ENCODE measurements at places on chromosomes 3 and 15. TPM values are rescaled to one million over a fixed set of nuclear protein-coding genes. Genes with fewer than 3 reads are reported as not detected.

- peak; percentile 72 for DNase-seq
Observed at GRCh38 chr3:50121072-50122032, 32.6 kb downstream of the RBM5 start.

The IGDCC3 gene
- not detected for total RNA-seq

The EIF1B gene
- 289 TPM for total RNA-seq

- no peak for DNase-seq
Observed at GRCh38 chr15:65134538-65134937, 930 bp upstream of the PDCD7 start.

The COLQ gene
- total RNA-seq, result 12.2 TPM

DNA sequence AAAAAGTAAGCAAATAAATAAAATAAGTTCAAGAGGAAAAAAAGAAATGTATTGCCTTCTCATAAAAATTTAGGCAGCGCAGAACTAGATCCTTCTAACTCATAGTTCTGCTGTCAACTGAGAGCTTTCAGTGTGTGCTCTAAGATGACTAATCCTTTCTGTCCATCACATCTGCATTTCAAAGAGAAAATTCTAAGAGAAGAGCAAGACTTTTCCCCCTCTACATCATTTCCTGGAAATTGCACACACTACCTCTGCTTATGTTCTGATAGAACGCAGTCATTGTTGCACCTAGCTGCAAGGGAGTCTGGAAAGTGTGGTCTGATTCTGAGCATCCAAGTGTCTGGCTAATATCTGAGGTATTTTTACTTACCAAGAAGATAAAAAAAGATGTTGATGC lies 39.6 kb upstream of the SLCO3A1 start:
- no peak for DNase-seq

DNA sequence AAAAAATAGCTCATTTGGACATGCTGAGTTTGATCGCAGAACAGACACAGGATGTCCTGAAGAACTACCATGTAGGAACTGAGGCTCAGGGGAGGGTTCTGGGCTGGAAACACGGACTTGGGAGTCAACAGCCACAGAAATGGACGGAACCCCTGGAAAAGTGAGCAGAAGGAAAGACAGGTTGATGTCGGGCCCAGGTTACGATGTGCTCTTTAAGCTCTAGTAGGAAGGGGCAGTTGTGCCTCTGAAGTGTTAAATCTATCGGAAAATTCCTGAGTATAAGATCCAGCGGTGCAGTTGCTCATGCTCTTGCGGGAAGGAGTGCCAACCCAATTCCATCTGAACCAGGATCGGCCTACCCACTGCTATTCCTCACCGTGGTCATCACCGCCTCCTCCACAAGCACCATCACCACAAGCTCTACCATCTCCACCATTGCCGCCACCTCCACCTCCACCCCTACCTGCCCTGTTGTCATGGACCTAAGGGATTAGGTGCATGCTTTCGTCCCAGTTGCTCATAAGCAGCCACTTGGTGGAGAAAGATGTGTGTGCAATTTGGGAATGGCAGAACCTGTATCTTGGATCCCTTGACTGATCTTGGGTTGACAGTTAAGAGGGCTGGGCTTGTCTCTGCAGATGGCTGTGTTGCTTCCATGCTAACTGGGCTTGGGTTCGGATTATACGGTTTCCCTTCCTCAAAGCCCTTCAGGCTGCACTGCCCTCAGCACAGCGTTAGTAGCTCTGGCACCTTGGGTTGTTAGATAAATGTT lies 108.5 kb downstream of the ASB7 start:
- DNase-seq, result no peak

DNA sequence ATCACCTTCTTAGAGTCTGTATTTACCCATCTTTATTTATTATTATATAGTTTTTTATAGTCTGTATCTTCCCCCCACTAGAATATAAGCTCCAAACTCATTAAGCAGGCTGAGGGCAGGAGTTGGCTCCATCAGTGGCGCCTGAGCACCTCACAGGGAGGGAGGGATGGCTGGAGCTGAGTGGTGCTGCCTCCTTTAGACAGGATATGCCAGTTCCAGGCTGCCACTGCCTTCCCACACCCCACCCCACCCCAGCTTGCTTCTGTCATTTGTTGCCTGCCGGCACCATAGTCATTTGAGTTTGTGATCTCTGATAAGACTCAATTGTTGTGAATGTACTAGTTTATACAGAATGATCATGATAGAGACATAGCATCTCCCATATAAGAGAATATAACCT lies 85.5 kb downstream of the KLHL25 start:
- peak; percentile 48 for DNase-seq

- no peak for DNase-seq
Observed at GRCh38 chr15:57503051-57503702, 88.5 kb upstream of the MYZAP start.

- no peak for DNase-seq
Observed at GRCh38 chr15:80419546-80419945, 15.4 kb downstream of the ARNT2 start.

The GOLGA8T gene
- total RNA-seq, result 0.31 TPM

GRCh38 chr15:100328796-100329195 lies 13.0 kb downstream of the ADAMTS17 start:
- no peak for DNase-seq

The LSAMP gene
- total RNA-seq, result 18.2 TPM

- DNase-seq, result no peak
Observed at GRCh38 chr3:58948018-58948417, 101.8 kb downstream of the CFAP20DC start.

GRCh38 chr3:2783261-2783660 lies 326.9 kb downstream of the IL5RA start:
- no peak for DNase-seq

DNA sequence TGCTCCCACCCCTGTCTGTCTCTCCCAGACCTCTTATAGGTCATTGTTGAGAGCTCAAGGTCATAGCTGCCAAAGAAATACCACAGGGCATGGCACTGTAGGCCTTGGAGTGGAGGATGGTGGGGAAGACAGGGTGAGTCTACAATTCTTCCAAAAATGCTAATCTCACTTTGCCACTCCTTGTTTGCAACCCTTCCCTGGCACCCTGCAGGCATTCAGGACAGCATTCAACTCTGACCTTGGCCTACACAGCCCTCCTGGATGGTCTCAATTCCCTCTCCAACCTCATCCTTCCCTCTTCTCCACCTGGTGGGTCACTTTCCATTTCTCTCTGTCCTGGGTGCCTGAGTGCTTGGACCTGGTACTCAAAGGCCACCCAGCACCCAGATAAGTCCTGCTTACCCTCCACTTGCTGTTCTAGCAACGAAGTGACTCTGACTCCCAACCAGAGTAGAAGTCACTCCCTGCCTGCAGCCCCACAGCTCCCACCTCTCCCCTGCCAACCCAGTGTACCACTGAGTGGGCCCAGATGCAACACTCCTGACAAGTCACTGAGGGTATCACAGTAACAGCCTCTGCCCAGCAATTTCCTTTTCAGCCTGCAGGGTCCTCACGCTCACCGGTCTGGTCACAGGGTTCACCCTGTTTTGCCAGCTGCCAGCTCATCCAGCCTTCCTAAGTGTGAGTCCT lies 36.6 kb downstream of the AMOTL2 start:
- no peak for DNase-seq

DNA sequence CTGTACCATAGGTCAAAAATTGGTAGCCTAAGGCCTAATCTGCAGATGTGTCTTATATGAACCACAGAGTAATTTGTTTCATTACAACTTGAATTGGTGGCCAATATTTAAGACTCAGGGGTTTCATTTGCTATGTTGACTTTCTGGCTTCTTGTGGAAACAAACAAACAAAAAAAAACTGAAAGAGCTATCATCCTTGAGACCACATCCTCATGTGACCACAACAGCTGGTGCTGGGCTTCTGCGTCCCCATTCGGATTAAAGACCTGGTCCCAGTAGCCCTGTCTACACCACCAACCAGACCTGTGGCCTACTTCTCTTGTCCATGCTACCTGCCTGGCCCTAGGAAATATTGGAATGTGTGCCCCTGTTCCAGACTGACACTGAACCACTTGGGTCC lies 61.7 kb downstream of the STRIT1 start:
- DNase-seq, result no peak

DNA sequence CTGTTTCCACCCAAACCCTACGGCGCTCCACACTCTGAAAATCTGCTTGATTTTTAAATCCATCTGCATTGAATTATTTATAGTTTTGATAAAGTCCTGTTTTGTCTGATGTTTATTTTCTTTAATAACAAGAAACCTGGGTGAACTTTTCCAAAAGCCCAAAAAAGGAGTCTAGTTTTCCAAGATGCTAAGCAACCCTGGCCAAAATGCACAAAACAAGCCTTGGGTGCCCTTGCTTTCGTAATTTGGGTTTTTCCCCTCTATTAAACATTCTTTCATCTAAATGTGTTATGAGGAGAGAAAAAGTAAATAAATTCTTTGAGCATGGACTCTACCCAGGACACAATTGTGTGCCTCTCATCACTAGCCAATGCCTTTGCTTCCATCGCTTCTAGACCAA lies 468.9 kb downstream of the MCTP2 start:
- no peak for DNase-seq

The SOX14 gene
- total RNA-seq, result not detected
